ENCODE measurements at places on chromosomes 16 and 17. TPM values are rescaled to one million over a fixed set of nuclear protein-coding genes. Genes with fewer than 3 reads are reported as not detected.
A peak's percentile ranks its signal among the peaks of the same experiment; 100 is the strongest.

TBC1D26 gene
- 0.49 TPM for total RNA-seq

DNA sequence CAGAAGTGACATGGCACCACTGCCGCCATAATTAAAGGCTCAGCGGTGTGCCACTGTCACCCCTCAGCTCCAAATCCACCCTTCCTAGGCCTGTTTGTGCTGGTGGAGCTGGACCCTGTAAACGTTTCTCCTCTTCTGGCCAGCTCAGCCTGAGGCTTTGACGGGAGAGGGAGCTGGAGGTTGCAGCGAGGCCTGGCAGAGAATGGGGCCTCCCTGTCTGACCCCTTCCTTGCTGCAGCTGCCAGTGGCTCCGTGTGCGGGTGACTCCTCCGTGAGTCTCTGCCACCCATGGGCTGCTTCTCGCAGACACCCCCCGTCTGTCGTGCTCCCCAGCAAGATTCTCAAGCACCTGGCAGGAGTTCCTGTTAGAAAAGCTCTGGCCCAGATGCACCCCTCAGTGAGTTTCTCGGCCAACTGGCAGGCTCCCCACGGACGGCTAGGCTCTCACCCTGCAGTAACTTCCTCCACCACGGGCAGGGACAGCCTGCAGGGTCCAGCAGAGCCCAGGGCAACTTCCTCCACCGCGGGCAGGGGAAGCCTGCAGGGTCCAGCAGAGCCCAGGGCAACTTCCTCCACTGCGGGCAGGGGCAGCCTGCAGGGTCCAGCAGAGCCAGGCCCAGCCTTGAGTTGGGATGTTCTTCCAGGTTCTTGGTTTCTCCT, 4.7 kb upstream of the CHMP6 start:
- no peak for DNase-seq

DNA sequence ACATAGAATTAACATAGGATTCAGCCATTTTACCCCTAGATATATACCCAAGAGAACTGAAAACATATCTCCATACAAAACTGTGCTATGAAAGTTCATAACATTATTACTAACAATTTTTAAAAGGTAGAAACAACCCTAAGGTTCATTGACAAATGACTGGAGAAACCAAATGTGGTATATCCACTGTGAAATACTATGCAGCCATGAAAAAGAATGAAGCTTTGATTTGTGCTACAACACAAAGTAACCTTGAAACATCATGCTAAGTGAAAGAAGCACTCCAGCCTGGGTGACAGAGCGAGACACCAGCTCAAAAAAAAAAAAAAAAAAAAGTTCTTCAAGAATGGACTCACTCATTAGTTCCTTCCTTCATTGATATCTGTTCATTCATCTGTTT, 580 bp downstream of the CD300LD start:
- no peak for DNase-seq

- DNase-seq, result peak; percentile 89
Measured at GRCh38 chr17:29148790-29149430, 31.3 kb downstream of the MYO18A start.

- no peak for DNase-seq
Measured at GRCh38 chr17:37375706-37376105, at the start of gene C17orf78. Gene C17orf78, plus strand, starts transcription at chr17:37375985. Its CDS starts 108 bp downstream, at chr17:37376093.

DNA sequence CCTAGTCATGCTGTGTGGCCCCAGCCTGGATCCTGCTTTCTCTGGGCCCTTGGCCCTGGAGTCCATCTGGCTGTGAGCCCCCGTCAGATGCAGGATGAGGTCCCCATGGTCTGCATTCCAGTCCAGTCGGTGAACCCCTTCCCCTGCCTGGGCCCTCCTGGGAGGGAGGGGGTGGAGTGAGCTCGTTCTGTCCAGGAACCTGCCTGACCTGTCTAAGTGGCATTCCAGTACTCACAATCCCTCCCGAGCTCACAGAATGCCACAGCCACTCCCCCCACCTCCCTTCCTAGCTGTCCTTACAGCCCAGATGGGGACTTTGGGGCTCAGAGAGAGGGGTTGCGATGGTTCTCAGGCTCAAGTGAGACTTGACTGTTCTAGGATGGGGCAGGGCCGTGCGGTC, 15.5 kb downstream of the SPNS2 start:
- DNase-seq, result no peak

DNA sequence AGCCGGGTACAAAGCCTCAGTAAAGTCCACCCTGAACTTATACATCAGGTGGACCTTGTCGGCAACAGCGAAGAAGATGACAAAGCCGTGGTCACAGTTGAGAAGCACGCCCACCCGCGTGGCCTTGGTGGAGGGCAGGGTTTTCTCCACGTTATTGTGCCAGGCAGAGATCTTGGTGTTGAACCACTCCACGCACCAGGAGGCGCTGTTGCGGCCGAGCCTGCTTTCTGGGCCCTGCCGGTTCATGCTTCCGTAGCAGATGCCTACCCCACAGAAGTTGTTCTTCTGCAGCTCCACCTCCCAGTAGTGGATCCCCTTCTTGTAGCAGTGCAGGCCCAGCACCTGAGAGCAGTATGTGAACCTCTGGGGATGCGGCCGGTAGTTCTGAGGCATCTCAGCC, 22.1 kb downstream of the TRIM25 start:
- peak; percentile 33 for DNase-seq

- no peak for DNase-seq
Measured at GRCh38 chr17:37640015-37640414, 3.2 kb downstream of the DDX52 start.
